CD4-positive, alpha-beta T cell treated with Interferon gamma for 1 hour (primary cell): ENCODE measurements at places on chromosomes 2 and 18.

DNA sequence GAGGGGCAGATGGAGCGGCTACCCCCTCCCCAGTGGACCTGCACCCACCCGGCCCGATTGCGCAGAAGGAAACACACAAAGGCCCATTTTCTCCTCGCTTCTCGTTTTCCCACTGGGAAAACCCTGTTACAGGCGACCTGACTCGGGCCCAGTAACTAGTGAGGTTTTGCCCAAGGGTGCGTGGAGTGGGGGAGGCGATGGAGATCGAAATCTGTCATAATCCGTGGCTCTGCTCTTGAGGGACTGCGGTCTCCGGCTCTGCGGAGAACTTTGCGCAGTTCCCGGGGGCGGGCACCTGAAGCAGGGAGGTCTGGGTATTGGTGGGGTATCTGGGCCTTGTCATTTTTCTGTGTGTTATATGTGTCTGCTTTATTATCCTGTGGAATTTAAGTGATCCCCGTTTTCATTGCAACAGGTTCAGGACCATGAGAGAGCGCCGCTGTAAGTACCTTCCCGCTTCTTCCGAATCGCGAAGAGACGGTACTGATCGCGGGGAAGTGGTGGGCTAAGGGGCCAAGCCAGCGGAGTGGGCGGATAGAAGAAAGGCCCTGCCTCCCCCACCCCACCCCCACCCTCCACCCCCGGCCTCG, 4.0 kb upstream of the HOXD4 start:
- no peak for DNase-seq

GRCh38 chr2:54634564-54635511, 88.6 kb upstream of the EML6 start:
- no peak for DNase-seq

DNA sequence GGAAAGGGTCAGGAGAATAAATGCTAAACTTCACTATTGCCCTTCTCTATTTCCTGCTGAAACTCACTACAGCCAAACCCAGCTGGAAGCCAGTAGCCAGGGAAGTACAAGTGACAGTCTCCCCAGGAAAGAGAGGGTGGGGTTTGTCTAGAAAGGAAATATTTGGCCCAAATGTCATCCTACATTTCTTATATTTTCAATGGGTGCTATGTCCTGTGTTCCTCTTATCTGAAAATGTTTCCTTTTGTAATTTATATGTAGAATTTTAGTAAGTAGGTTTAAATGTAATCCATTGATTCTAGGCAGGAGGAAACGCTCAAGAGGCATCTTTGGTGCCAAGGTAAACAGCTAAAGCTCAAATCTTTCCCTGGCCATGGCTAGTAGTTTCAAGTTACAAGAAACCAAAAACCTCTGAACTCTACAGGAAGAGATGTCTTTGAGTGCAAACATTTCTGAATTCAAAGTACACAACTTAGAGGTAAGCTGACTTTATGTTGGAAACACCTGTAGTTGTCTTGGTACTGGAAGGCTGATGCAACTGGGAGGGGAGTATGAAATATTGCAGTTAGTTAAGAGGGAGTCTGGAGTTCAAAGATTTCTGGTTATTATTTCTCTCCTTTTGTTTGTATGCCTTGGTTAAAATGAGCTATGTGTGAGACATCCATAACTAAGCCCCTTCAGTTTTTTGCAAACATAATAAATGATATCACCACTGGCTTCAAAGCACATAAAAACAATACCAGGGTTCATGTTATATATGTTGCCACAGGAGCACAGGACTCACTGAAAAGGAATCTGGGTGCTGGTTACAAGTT, 356.1 kb upstream of the ZC3H15 start:
- DNase-seq = no peak

DNA sequence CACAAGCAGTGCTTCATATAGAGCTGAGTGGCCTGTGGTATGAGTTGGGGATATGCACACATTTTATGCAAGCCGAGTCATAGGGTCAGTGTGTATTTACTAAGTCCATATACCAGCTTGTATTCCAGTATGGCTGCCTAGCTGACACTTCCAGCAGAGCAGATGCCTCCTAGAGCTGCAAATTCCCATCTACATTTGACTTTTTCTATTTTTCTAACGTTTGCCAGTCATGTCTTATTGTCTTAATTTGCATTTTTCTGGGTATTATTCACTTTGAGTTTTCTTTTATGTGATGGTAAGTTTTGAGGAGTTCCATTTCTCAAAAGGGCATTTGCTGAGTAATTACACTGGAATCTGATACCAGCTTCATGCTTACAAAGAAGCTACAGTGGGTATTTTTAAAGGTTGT, 334.5 kb upstream of the CDH2 start:
- DNase-seq = no peak

DNA sequence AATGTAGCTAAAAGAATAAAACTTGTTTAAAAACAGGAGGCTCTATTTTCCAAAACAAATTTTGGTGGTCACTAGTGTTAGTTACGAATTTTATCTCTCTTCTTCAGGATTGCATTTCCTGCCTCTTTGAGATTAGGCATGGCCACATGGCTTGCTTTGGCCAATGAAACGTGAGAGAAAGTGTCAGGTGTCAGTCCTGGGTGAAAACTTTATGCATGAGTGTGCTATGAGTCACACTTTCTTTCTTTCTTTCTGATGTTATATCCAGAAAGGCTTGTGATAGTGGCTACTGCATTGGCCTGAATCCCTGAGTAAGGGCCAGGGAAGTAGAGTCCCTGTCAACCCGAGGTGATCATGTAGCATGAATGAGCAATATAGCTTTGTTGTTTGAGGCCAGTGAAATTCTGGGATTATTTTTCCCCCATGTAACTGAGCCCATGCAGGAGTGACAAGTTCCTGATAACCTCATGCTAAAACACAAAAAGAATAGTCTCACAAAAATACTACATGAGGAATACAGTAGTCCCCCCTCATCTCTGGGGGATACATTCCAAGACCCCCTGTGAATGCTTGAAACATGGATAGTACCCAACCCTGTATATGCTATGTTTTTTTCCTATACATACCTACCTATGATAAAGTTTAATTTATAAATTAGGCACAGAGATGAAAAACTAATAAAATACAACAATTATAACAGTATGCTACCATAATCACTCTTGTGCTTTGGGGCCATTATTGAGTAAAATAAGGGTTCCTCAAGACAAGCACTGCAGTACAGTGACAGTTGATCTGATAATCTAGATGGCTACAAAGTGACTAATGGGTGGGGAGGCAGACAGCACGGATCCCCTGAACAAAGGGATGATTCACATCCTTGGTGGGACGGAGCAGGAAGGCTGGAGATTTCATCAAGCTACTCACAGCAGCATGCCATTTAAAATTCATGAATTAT, 109.5 kb downstream of the CDC42EP3 start:
- DNase-seq = no peak

DNA sequence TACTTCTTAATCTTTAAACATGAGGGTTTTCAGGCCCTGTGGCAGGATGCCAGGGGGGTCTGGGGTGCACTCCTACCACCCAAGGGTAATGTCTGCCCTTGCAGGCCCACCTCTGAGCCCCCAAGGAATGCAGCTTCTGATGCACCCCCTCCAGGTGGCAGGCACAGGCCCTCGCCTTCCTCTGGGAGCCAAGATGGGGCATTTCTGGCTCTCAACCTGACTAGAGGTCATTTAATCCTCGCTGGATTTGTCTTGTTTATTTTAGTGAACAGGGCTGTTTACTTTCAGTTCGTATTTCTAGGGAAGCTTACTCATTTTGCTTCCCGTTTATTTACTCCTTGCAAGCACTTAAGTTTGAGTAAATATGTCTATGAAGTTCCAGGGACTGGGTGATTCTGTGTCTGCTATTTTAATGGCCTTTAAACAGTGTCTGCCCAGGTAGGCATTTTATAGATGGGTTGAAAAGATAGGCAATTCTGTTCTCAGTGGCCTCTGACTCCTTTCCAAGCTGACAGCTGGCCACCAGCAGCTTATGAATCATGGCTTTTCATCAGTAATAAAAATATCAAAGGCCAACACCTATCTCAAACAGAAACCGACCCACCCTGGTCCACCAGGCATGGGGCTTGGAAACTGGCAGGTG, 11.1 kb upstream of the DNPEP start:
- no peak for DNase-seq

DNA sequence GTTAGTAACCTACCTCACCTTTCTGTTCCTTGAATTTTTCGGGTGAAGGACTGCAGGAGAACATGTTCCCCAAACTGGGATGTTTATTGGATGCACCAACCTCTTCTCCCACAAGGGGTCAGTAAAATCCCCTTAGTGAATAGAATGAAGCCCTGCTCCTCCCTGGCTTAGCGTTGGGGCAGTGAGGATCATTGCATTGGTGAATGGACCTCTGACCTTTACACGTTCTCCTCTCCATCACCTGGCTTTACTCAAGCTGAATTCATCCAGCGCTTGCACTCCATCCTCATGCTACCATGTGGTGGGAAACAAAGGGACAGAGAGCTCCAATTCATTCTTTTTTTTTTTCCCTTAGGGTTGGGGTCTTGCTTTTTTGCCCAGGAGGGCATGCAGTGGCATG, 157.2 kb downstream of the MIB1 start:
- no peak for DNase-seq

GRCh38 chr2:95260028-95261023, 13.9 kb upstream of the PROM2 start:
- DNase-seq = no peak

- DNase-seq = peak; percentile 8
These were observed 62.6 kb downstream of the EMX1 start for GRCh38 chr2:72979896-72980295.

DNA sequence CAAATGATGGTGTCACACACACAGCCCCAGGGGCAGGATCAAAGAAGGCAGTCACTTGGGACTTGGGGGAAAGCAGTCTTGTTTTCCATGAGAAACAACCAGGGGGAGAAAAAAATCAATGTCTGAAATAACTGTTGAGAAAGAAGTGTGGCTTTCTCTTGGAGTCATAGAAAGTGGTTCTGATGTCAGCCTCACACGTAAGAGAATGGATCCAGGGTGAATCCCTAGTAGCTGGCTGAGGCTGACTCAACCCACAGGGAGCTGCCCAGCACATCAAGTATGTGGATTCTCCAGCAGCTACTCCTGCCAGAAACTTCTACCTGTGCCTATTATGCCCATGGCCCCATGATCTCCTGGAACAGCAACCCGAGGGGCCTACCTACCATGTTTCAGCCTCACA, 33.6 kb upstream of the ZBTB7C start:
- no peak for DNase-seq

DNA sequence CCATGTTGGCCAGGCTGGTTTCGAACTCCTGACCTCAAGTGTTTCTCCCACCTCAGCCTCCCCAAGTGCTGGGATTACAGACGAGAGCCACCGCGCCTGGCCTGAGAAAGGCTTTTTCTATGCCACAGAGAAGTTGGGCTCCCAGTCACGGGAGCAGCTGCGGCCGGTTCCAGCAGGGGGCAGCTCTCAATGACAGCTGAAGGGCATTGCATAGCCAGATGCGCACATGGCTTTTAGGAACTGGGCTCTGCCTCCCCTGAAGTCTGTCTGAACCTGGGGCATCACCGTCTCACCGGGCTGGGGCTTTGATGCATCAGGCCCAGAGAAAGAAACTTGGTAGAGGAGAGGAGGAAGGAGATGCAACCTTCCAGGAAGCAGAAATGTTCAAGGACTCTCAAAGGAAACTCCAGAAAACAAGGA, 84.2 kb upstream of the LAPTM4A start:
- DNase-seq = no peak

- no peak for DNase-seq
These were observed 20.3 kb upstream of the KCNK3 start for GRCh38 chr2:26672112-26672817.
